Stimulated activated CD8-positive, alpha-beta memory T cell treated with anti-CD3 and anti-CD28 coated beads, Interleukin-4, amount 100 ng/mL, for 24 hours (primary cell): ENCODE measurements at places on chromosomes 12 and 14.

GRCh38 chr14:30921305-30921704 lies 46.9 kb downstream of the COCH start:
- no peak for DNase-seq

GRCh38 chr14:39998854-39999253 lies 566.6 kb upstream of the FBXO33 start:
- no peak for DNase-seq

- no peak for DNase-seq
Measured at GRCh38 chr12:14396071-14396470, 30.6 kb downstream of the ATF7IP start.

DNA sequence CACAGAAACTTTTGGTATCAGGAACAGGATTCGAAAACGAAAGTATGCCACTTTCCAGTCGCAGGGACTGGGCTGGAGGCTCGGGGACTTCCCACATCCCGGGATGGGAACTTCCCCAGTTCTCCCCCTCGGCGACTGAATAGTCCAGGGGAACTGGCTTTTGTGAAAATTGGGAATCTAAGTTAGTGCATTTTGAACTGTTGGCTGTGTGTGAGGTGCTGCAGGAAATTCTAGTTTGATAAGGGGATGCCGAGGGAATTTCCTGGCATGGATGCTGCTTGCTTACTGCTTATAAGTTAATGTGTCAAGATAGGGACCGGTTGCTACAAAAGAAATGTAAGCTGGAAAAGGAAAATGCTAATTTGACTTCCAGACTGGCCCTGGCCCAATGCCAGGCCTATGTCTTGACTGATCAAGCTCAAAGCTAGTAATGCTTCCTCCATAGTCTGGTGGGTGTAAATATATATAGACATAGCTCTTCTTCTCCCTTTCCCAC lies 73.4 kb upstream of the EIF5 start:
- no peak for DNase-seq

- no peak for DNase-seq
Measured at GRCh38 chr14:20427231-20428009, 8.5 kb downstream of the KLHL33 start.

DNA sequence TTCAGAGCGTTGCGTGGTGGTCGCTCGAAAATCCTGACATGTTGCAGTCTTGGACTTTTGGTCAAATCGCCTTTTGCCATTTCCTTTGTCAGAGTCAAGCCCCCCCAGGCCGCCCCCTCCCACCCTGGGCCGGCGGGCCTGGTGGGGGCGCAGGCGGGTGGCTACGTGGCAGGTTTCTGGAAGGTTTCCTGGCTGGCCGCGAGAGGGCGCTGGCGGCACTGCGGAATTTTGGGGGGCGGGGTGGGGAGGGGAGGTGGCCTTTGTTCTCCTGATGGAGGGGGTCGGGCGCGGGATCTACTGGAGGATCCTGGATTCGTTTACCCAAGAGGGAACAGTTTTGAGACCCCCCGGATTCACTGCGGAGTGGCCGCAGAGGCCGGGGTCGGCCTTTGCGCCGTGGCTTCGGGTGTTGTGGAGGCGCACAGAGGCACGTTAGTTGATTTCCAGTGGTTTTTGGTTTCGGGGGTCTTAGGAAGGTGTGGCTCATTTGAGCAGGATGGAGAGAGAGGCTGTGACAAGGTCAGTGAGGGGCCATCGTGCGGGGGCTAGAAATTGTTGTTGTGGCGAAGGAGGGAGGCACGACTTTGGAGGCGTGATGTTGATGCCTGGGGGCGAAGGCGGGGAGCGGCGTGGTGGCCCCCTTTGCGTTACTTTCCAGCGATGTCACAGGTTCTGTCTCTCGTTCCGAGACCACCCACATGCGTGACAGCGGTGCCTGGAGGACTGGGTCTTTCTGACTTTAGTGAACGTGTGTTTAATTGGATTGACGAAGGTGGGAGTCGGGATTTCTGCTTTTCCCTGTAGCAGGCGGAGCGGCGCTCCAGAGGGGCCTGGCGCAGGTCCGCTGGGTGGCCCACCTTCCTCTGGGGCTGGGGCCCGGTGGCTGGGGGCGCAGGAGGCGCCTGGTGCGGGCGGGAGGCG lies 1.4 kb downstream of the MEG3 start:
- DNase-seq, result no peak

DNA sequence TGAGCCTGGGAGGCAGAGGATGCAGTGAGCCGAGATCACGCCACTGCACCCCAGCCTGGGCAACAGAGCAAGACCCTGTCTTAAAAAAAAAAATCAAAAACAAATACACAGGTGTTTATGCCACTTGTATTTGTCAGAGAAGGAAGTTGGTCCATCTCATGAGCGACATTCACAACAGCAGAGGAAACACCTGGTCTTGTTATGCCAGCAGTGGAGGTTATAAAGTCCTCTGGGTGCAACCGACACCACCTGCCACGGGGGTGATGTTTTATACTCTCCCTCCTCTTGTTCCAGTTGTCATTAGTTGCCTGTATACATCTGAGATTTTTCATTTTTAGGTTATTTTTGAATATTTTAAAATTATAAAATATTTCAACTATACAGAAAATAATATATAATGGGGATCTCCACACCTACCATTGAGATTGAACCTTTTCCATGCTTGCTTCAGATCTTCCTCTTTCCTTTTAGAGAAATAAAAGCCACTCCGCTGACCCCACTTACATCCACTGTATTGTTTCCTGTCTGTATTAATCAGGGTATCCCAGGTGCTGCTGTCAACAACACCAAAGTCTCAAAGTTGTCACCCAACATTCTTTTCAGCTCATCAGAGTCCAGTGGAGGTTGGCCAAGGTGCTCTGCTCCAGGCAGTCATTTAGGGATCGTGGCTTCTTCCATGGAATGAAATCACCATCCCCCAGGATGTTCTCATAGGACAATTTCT lies 65.1 kb downstream of the RNFT2 start:
- DNase-seq, result no peak

GRCh38 chr12:68529466-68529865 lies 81.2 kb upstream of the RAP1B start:
- no peak for DNase-seq

GRCh38 chr14:39266525-39266870 lies 32.8 kb downstream of the MIA2 start:
- no peak for DNase-seq

DNA sequence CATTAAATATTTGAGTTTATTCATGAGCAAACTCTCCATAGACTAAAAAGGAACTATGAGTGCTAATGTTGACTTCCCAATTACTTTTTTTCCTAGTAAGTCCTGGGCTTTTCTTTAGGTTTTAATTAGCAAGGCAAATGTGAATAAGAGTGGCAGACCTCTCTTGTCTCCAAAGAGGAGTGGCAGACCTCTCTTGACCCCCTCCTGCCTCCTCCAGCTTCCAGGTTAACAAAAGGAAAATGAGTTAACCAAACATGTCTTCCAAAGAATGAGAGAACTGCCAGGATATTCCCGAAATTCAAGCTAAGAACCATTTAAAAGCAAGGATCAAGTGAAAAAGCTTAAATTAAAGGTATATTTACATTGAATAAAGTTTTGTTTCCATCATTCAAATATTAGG lies 253.2 kb downstream of the MDGA2 start:
- no peak for DNase-seq

DNA sequence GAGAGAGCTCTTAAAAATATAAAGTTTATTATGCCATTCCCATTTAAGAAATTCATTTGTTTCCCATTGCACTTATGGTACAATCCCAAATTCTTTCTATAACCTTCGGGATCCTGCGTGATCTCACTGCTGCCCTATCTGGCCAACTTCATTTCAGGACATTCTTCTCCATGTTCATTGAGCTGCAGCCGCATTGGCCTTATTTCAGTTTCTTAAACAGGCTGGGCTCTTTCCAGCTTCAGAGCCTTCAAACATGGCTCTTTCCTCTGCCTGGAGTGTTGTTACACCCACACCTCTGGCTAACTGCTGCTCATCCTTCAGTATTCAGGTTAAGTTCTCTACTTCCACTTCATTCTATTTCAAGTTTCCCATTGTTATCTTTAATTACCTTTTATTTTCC lies 58.5 kb upstream of the LRTM2 start:
- no peak for DNase-seq

GRCh38 chr12:127150479-127150878 lies 1116.5 kb upstream of the TMEM132C start:
- DNase-seq, result no peak

DNA sequence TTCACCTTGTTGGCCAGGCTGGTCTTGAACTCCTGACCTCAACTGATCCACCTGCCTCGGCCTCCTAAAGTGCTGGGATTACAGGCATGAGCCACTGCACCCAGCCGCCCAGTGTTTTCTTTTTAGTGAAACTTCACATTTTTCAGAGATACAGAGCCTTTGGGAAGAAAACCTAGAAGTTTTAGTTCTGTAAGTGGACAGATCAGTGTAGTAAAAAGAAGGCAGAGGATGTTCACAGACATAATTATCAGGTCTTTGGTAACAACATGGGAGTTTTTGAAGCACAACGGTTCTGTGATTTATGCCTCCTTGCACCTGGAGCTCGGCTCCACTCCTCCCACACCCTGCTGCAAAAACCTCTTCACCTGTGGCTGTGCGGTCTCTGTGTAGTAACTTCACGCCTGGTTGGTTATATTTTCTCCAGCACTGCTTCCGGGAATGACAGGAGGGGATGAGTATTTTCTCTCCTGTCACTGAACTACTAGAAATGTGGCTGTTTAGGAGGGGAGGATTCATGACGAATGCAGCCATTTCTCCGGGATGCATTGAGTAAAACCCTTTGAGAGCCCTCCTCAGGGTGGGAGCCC lies 67.0 kb downstream of the ARF6 start:
- no peak for DNase-seq

DNA sequence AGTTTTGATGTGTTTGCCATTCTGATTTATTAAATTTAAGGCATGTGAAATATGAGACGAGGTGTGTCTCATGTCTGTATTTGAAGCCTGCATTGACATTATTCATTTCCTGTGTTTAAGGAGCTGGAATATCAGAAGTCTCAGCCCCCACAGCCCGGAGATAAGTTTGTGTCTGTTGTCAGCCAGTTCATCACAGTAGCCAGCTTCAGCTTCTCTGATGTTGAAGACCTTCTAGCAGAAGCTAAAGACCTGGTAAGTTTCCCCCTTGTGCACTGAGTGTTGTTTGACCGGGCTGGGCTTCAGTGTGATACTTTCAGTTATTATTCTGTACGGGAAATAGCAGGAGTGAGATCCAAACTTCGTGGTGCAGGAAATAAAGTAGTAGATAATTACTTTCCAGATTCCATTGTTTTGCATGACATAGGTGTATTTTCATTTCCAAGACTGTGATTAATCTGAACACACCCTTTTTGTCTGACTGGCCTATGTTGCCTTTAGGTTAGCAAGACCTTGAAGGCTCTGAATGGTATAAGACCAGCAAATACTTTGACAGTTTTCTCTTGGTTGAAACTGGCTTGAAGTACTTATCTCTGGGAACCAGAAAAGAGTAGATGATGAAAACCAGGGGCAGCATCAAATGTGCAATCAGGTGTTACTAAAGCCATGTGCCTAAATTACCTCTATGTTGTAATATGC lies 101.5 kb downstream of the GPR135 start:
- DNase-seq, result no peak

- no peak for DNase-seq
Measured at GRCh38 chr12:55969356-55969755, 2.7 kb downstream of the CDK2 start.

DNA sequence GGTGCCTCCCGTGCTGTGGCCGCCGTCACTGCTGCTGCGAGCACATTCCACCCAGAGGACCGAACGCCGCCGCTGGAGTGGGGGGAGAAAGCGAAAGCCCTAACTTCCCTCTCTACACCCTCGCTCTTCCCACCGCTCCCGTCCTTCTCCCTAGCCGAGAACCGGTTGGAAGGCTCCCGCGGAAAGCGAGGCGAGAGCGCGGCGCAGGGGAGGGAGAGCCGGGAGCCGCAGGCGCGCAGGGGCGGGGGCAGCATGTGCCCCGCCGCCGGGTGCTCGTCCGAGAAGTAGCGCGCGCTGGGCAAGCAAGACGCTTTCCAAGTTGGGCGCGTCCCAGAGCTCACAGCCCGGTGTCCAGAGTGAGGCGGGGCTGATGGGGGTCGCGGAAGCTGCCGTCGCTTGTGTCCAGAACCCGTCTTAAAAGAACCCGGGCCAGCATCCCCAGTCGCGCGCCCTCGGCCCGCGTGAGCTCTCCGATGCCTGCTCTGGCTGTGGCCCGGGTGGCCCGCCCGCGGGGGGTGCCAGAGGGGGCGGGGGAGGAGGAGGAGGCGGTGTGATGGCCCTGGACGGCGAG lies at the start of gene TRHDE:
Gene TRHDE (plus strand): TSS at position 280 of the 571 bp plus-strand sequence. CDS start 274 bp downstream, at position 554.
- no peak for DNase-seq

DNA sequence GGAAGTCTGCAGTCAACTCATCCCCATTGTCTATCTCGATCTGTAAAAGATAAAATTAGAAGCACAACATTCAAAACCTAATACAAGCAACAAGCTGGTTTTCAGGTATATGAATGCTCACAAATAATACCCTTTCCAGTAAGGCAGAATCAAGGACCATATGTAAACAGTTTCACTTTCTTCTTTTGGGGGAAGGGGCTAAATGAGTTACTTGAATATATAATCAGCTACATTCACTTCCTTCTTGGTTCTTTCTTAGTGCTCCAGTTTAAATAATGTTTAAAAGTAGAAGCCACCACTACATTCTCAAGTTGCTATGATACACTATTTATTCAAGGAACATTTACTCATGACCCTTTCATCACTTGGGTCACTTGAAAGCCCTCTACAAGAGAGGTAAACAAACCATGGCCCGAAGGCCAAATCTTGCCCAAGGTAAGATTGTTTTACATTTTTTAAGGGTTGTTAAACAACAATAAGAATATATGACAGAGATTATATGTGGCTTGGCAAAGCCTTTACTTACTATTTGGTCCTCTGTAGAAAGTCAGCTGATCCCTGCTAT lies 10.3 kb downstream of the TWF1 start:
- no peak for DNase-seq

GRCh38 chr14:70888681-70889175 lies 18.5 kb upstream of the PCNX1 start:
- DNase-seq, result no peak

- DNase-seq, result no peak
Measured at GRCh38 chr14:76780875-76781647, 19.8 kb downstream of the VASH1 start.

- DNase-seq, result no peak
Measured at GRCh38 chr14:44966601-44967336, 4.8 kb downstream of the TOGARAM1 start.

DNA sequence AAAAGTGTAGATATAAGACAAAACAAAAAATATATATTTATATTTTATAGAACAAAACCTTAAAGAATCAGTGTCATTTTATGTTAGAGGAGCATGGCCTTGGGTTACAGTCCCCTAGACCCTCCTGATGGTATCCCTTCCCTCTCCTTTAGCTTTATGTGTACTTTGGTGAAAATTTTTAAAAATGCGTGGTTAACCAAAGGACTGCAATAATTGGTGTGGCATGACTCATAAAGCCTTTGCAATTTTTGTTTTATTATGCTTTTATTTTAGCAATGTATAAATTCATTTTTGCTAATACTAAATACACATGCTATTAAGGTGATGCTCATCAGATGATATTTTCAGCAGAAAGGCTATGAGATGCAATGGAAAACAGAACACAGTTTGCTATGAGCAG lies 264.4 kb downstream of the SYT1 start:
- no peak for DNase-seq

DNA sequence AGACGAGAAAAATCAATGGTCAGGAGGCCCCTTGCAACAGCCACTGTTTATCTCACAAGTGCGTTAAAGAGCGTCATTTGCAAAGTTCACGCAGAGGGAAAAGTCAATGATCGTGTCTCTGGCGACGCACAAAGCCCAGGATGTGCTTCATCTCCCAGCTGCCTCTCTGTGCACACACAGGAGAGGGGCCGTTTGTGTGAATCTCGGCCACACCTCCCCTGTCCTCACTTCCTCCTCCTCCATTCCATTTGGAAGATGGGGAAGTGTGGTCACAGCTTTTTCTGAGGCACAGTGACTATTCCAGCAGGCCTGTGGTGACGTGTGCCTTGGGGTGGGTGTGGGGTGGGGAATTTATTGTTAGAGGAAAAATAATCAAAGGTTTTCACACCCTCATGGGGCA lies 90.4 kb downstream of the RBM19 start:
- DNase-seq, result no peak
